GM04504 (cell line): ENCODE measurements at places on chromosomes 6 and 20.

- no peak for DNase-seq
Observed at GRCh38 chr20:52768694-52769093, 203.5 kb upstream of the TSHZ2 start.

- no peak for DNase-seq
Observed at GRCh38 chr6:3005874-3006273, 6.2 kb downstream of the NQO2 start.

- no peak for DNase-seq
Observed at GRCh38 chr6:27862396-27863066, 49.7 kb downstream of the OR2B2 start.

- DNase-seq, result no peak
Observed at GRCh38 chr6:46221222-46221793, 50.5 kb upstream of the ENPP5 start.

DNA sequence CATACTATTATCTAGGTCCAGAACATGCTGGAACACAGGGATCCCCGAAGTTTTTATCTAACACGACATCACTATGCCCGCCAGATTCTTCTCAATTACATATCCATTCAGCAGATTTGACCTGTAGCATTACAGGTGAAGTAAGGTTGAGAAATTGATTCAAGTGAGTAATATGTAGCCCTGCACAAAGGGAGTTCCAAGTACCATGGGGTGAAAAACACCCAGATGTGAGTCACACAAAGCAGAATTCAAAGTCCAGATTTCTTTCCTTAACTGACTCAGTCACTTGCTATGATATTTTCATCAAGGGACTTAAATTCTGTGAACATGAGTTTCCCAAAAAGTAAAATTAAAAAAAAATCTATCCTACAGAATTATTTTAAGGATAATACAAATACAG lies 655.4 kb upstream of the PTCHD4 start:
- no peak for DNase-seq

GRCh38 chr6:167850782-167851181 lies 24.1 kb downstream of the AFDN start:
- no peak for DNase-seq

DNA sequence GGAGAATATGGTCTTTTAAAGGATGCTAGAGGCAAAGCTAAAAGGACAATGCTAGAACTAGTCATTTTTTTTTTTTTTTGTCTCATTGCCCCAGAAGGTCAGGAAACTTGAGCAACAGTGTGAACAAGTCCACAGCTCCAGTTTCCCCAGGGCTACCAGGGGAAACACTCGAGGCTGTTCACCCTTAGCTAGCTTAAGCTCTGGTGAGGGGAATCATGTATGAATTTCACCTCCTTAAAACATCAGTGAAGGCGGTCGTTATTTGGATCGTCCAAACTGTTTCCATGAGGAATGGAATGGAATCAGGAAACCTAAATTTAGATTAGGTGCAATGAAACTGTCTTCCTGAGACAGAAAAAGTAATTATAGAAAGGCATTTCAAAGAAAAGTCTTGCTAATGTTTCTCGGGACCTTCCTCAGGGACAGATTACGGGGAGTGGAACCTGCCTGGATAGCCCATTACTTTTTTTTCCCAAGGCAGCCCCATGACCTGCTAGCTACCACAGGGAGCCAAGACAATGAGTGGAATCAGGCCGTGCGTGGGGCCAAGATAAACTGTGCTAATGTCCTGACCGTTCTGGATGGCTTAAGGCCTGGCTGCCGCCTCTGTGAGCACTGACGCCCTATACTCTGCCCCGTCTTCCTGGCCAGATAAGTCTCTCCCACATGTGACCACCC lies 164.8 kb upstream of the SGK1 start:
- DNase-seq, result no peak

DNA sequence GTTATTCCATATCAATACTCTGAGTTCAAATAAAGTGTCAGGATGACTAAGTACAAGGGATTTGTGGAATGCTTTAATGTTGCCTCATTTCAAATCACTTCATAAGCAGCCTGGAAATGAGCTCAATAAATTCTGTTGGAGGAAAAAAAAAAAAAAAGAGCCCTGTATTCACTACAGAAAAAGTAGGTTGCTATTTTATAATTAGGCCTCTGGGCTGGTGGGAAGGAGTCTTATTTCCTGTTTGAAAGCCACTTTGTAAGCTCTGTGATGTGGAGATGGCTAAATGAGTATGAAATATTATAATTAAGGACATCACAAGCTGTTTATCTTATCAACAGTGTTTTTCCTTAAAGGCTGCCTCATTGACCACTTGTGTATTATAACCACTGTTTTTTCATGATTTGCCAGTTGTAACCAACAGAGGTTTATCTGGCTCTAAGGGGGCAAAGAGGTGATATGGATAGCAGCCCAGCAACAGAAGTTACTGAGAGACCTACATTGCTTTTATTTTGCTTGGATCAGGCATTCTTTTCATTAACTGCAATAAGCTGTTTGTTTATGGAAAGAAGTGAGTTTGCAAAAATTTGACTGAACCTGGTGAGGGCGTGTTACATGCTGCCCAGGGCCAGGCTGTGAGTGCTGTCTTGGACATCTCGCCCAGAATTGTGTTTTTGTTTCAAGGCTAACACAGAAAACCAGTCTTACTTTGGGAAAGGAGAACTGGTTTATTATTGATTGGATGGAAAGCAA lies 563.3 kb upstream of the MAP3K7 start:
- no peak for DNase-seq

DNA sequence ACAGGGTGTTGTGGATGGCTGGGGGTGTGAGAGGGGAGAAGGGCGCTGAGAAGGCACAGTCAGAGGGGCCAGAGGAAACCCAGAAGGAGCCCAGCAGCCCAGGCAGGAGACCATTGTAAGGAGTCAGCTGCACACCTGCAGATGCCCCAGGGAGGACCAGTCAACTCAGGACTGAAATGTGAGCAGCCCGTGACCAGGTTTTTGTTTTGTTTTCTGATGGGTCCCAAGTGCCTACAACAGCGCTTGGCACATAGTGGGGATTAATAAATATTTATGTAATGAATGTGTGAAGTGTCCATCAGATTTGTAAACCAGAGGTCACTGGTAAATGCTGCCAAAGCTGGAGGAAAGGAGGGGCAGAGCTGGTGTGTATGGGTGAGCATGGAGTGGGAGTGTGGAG lies 30.2 kb downstream of the TRAM2 start:
- DNase-seq, result no peak

GRCh38 chr20:57071283-57071731 lies 195.1 kb downstream of the BMP7 start:
- DNase-seq, result no peak

- DNase-seq, result no peak
Observed at GRCh38 chr6:22141241-22141745, 155.5 kb downstream of the PRL start.

GRCh38 chr6:118865100-118865391 lies 28.9 kb upstream of the ASF1A start:
- no peak for DNase-seq

DNA sequence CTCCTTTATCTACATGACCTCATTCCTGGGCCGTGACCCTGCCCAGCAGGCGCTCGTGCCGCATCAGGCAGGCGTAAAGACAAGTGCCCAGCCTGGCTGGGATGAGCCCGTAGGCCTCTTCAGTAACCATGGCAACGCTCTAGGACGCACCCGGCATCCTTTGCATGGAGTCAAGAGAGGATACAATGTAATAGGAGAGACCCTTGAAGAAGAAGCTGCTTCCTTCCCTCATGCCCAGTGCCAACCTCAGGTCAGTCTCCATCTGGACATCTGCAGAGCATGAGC lies 5.0 kb upstream of the LSM14B start:
- DNase-seq, result no peak

DNA sequence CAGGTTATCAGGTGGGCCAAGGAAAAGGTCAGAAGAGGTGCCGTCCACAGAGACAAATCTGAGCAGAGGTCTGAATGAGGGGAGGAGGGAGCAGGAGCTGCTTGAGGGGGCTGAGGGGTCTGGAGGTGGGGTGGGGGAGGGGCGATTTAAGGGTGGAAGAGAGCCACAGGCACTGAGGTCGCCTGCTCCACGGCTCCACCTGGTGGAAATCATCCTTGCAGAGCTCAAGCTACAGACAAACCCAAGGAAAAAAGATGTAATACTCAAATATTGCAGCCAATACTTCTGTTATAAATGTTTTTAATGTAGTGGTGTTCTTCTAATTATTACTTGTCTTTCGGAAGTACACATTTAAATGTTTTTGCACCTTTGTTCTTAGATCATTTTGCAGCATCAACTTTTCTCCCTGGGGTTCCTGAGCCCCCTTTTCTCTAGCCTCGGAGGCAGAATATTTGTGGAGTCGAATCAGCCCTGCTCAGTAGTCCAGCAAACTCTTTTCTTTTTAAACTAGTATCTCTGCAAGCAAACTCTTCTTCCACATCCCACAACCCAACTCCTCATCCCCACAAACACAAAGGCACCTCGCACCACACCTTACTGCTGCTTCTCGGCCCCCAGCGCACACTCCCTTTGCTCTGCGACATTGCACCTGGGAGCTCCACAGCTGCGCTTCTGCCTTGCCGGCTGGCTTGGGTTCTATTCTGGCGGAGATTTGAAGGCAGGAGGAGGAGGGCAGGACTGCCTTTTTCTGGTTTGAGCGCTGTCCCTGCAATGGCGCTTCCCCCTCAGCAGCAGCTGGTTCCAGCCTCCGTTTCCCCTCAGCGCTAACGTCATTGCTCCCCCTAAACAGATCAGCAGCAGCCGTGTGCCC lies 51.0 kb upstream of the TFAP2A start:
- no peak for DNase-seq

GRCh38 chr6:3023663-3024483 lies 24.2 kb downstream of the NQO2 start:
- peak; percentile 93 for DNase-seq

DNA sequence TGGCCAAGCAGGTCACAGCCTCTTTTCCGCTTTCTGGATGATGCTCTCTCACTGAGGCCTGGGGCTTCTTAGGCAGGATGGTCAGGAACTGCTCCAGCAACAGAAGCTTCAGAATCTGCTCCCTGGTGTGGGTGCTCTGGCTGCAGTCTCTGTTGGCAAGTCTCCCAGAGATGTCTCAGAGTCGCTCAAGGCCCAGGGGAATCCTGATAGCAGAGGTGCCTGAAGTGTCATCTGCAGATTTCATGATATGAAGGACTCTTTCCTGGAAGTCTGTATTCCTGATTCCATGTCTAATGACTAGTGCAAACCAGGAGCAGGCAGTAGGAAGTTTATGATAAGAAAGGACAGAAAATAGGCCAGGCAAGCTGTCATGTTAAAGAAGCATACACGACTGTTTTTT lies 20.3 kb downstream of the ZSCAN31 start:
- DNase-seq, result no peak

GRCh38 chr6:1336246-1336843 lies 24.4 kb downstream of the FOXQ1 start:
- DNase-seq, result no peak

DNA sequence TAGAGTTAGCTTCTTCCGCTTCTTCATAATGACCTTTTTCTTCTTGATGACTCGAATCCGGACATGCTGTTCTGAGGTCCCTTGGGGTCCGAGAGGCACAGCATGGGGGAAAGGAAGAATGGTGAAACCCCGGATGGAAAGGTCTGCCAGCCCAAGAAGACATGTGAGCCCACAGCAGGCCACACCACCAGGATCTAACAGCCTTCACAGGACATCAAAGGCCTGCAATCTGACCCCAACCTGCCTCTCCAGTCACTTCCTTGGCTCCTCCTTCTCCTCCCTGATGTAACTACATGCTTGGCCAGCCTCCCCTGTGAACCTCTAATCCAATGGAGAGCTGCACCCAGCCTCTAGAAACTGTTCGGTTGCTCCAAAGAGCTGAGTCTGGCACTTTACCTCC lies 1.6 kb downstream of the CPXM1 start:
- no peak for DNase-seq

DNA sequence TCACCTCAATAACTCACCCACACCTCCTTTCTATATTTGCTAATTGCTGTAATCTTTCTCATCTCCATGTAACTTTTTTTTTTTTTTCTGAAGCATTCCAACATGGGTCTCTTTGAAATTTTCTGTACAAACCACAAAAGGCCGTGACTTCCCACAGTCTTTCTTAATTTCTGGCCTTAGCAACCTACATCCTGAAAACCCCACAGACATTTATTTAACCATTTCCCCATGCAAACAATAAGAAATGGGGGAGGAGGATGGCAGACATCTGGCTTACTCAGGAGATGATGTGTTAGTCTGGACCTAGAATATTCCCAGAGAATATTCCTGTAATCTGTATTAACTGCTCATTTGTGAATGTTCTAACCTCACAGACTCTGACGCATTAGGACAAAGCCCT lies 57.6 kb downstream of the MEP1A start:
- peak; percentile 19 for DNase-seq

- no peak for DNase-seq
Observed at GRCh38 chr20:1294497-1294896, 28.4 kb downstream of the SNPH start.

- no peak for DNase-seq
Observed at GRCh38 chr6:49551866-49552129, 1.3 kb downstream of the C6orf141 start.

- DNase-seq, result no peak
Observed at GRCh38 chr20:6401893-6402557, 279.2 kb upstream of the FERMT1 start.

GRCh38 chr6:21037453-21037852 lies 503.2 kb downstream of the CDKAL1 start:
- no peak for DNase-seq

- DNase-seq, result no peak
Observed at GRCh38 chr6:158017621-158018040, 36.0 kb downstream of the SYNJ2 start.

GRCh38 chr6:36677753-36678487 lies 594 bp upstream of the CDKN1A start:
- no peak for DNase-seq

GRCh38 chr6:111844376-111844775 lies 28.9 kb downstream of the FYN start:
- DNase-seq, result no peak

GRCh38 chr20:9200620-9201019 lies 131.7 kb downstream of the PLCB4 start:
- peak; percentile 47 for DNase-seq

- no peak for DNase-seq
Observed at GRCh38 chr6:53906842-53907241, 112.0 kb downstream of the LRRC1 start.

DNA sequence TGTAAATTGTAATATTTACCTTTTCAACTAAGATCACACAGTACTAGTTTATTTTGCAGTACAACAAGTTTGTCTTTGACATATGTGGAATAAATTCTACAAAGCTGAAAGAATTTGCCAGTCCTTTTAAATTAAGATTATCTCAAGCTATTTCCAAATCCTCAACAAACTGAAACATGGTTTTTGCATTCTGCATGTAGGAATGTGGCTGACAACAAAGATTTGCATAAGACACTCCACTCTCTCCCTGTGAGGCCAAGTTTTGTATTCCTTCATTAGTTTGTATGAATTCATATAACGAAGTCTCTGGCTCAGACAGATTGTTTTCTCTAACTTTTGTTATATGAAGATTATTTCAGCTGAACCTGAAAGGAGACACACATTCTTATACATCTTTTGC lies 124.1 kb upstream of the THEMIS start:
- no peak for DNase-seq
